ENCODE measurements at places on chromosomes 4 and X. TPM values are rescaled to one million over a fixed set of nuclear protein-coding genes. Genes with fewer than 3 reads are reported as not detected.

The SMIM10 gene
- total RNA-seq: not detected

The DTHD1 gene
- not detected for total RNA-seq

The NOX1 gene
- not detected for total RNA-seq

The STPG2 gene
- total RNA-seq: 0.28 TPM

The H2BW2 gene
- total RNA-seq: not detected

The ZNF182 gene
- total RNA-seq: 3.8 TPM

The NUP62CL gene
- total RNA-seq: 3.5 TPM

The SLC26A1 gene
- total RNA-seq: not detected

The COX7B2 gene
- not detected for total RNA-seq

The CLIC2 gene
- total RNA-seq: not detected

The ANOS1 gene
- 10.5 TPM for total RNA-seq

The CPZ gene
- total RNA-seq: not detected

The KLHL15 gene
- total RNA-seq: 7.7 TPM

Data from mammary epithelial cell (primary cell).